ENCODE measurements at places on chromosomes 7 and 10.

DNA sequence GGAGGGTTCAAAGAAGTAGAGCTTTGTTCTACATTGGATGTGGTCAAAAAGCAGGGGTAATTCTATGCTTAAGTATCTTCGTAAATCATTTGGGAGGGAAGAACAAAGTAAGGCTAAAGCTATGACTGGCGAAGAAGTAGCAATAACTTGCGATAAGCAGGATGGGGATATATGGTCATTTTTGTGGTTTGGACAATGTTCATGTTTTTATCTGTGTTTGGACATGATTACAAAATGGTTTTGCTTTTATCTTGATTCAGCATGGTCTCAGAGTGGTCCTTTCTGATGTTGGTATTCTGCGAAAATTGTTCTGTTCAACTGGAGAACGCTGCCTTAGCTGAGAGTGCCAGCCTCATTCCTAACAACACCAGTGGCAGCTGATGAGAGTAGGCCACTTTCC, 208.8 kb downstream of the SEMA3A start:
- no peak for DNase-seq

- DNase-seq: peak; percentile 73
Measured at GRCh38 chr7:100568896-100569844, 4.5 kb downstream of the SAP25 start.

GRCh38 chr7:28005847-28006231, 174.8 kb downstream of the JAZF1 start:
- DNase-seq: no peak

DNA sequence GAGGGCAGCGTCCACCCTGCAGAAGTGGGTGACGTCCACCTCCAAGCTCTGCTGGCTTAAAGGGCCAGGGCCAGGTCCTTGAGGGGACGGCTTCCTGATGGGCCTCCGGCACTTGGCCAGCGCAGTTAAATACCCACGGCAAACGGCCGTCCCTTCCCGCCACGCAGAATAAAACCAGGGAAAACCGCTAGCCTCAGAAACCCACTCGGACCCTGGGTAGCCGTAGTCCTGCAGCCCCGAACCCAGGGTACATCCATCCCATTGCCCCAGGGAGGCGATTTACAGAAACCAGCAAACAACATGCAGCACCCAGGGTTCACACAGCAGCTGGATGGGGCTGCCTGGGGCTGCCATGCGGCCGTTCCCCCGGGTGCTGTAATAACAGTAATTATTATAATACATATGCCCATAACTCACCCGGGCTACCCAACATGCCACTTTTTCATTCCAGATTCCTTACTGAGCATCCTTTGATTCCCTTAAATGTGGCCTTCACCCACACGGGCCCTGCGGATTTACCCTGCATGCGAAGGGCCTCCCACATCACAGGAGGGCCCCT, 81.5 kb upstream of the PDGFA start:
- no peak for DNase-seq

DNA sequence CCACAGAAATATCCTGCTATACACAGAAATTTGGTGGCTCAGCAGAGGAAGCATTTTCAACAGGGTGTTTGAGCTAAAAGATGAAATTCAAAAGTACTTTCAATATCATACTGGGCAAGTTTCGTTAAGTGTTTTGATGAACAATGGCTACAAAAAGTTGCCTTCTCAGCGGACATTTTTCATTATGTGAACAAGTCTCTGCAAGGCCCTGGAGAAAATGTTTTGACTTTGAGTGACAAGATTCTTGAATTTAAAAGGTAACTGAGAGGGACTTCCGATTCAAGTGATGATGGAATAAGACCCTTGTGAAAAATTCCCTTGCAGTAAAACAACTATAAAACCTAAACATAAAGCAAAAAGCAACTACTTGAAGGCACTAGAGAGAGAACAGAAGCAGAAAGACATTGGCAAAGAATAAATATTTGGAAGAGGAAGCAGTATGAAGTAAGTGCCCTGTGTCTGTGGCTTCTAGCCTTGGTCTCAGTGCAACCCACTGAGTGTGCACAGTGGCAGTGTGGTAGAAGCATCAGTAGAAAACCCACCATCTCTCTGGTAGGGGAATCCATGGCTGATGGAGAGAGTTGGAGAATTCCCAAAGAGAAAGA, 62.5 kb upstream of the NAMPT start:
- peak; percentile 41 for DNase-seq

- DNase-seq: no peak
Measured at GRCh38 chr10:51340845-51341610, 266.7 kb downstream of the PRKG1 start.

DNA sequence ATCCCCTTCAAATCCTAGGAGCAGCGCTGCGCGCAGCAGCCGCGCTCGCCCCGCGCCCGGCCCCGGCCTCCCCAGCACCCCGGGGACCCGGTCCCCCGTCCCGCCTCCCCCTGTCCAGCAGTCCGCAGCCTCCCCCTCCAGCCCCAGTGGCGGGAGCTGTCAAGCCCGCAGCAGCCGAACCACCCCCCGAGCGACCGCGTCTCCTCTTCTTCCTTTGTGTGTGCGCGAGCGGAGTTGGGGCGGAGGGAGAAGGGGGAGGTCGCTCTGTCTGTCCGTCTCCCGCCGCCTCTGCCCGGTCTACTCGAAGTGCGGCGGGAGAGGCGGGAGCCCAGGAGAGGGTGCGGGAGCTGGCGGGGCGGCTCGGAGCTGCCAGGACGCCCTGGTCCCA, 375 bp upstream of the CHN2 start:
- peak; percentile 67 for DNase-seq

GRCh38 chr7:78323118-78323517, 524.5 kb downstream of the PHTF2 start:
- no peak for DNase-seq

DNA sequence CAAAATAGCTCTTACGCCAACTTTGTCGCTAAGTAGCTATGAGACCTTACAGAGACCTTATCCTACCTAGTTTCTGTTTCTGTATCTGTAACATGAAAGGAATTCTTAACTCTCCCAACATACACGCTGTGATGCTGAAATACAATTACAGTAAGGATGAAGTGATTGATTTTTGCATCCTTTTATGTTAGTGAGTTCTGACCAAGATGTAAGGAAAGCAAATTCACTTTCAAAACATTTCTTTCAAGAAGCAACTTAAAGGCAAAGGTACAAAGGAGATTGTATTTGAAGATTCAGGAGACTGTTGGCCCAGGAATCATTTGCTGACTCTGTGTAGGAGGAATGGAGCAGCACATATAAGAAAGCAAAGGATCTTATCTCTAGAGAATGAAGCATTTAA, 7.1 kb upstream of the ANK3 start:
- DNase-seq: no peak
